Uterus (tissue), 4 donors: ENCODE measurements at places on chromosomes 2 and 18. TPM values are rescaled to one million over a fixed set of nuclear protein-coding genes. Genes with fewer than 3 reads are reported as not detected.

GRCh38 chr2:238786792-238787490 is 60.9 kb upstream of the TWIST2 start:
- DNase-seq: no peak
- no peaks in the 10 kb centered on the region for H3K27me3 ChIP-seq
- H3K4me3 ChIP-seq: no peak overlapping the region
- no peak overlapping the region for H3K27ac ChIP-seq

DNA sequence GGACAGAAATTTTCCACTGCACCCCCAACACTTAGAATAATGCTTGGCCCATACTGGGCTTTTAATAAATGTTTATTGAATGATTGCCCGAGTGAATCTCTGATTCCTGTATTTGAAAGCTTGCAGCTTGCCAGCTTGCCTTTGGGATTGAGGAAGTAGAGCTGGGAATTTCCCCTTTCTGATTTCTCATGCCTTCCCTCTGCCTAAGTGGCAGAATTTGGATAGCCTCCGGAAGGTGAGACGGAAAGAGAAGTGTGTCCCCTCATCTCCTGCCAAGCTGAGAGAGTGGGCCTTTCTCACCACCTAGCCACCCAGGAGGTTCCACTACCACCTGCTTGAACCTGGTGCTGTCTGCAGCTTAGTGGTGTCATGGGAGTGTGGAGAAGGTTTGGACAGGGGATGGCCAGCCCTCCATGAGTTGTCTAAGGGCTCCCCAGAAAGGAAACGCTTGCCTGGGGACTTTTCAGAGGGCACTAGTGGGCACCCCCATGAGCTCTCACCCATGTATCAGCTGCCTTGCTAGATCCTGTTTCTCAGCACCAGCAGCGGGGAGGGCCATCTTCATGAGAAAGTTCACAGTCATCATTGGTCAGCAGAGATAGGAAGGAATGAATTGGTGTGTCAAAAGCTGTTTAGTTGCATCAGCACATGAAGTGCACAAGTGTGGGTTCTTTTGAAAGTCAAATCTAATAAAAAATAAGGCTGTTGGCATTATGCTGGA is 8.6 kb upstream of the NCOA1 start:
- H3K36me3 ChIP-seq: no peaks in the 10 kb centered on the region
- no peak overlapping the region for H3K27ac ChIP-seq
- no peak overlapping the region for H3K4me3 ChIP-seq
- H3K4me1 ChIP-seq: no peaks in the 10 kb centered on the region
- DNase-seq: no peak
- H3K27me3 ChIP-seq: no peaks in the 10 kb centered on the region

Gene LIMS4
- not detected for total RNA-seq

Gene HOXD4
- 16.5 TPM for total RNA-seq

Gene NTSR2
- total RNA-seq: not detected

Gene ZDBF2
- total RNA-seq: 33.7 TPM

DNA sequence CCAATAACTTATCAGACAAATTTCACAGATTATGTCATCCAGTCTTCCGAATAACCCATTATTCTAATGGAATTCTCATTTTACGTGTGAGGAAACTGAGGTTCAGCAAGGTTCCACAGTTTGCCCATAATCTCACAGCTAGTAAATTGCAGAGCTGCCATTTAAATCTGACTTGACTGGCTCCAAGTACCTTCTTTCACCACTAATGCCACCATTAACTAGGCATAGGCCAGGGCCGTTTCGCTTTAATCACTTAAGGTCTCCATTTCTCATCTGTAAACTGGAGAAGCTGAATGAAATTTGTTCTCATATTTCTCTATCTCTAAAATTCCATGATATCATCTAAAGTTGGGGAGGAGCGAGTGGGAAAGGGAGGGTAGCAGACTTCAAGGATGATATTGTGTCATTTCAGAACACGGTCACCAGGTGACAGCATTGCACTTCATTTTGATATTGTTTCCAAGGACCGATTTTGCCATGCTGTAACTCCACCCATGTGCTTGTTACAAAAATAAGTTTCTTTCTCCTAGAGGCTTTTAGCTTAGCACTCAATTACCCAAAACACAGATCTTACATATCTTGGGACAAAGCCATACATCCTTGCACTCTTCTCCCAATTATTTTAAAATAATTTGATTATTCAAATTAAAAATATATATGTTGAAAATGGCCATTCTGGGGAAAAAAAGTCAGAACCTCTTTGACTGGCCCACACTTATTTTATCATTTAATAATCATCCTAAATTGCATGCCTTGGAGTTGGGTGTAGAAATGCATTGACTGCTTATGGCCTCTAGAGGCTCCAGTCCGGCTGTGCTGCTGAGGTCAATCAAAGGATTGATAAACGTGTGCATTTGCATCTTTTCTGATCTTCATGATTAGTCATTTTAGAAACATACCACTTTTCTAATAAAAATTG is 123.8 kb downstream of the AKAIN1 start:
- no peak for DNase-seq
- H3K27me3 ChIP-seq: no peaks in the 10 kb centered on the region
- no peaks in the 10 kb centered on the region for H3K4me1 ChIP-seq

Gene HOXD13
- total RNA-seq: 4.9 TPM

Gene CENPA
- total RNA-seq: not detected

Gene HOXD12
- not detected for total RNA-seq

- no peaks in the 10 kb centered on the region for H3K36me3 ChIP-seq
- DNase-seq: no peak
- H3K4me3 ChIP-seq: no peak overlapping the region
- no peak overlapping the region for H3K27ac ChIP-seq
- H3K27me3 ChIP-seq: no peaks in the 10 kb centered on the region
Measured at GRCh38 chr2:218224186-218224585, 7.2 kb downstream of the ARPC2 start.

- no peak for DNase-seq
- no peak overlapping the region for H3K27ac ChIP-seq
- no peak overlapping the region for H3K4me3 ChIP-seq
- H3K36me3 ChIP-seq: no peaks in the 10 kb centered on the region
- H3K27me3 ChIP-seq: no peaks in the 10 kb centered on the region
Measured at GRCh38 chr2:59389240-59389639, 1148.1 kb upstream of the FANCL start.

GRCh38 chr2:38591152-38591551 is 11.6 kb downstream of the HNRNPLL start:
- no peaks in the 10 kb centered on the region for H3K27me3 ChIP-seq
- no peaks in the 10 kb centered on the region for H3K36me3 ChIP-seq
- H3K4me3 ChIP-seq: no peak overlapping the region
- no peak overlapping the region for H3K27ac ChIP-seq
- peaks cover 5% of the 10 kb centered on the region for H3K4me1 ChIP-seq

Gene C2orf80
- total RNA-seq: not detected

DNA sequence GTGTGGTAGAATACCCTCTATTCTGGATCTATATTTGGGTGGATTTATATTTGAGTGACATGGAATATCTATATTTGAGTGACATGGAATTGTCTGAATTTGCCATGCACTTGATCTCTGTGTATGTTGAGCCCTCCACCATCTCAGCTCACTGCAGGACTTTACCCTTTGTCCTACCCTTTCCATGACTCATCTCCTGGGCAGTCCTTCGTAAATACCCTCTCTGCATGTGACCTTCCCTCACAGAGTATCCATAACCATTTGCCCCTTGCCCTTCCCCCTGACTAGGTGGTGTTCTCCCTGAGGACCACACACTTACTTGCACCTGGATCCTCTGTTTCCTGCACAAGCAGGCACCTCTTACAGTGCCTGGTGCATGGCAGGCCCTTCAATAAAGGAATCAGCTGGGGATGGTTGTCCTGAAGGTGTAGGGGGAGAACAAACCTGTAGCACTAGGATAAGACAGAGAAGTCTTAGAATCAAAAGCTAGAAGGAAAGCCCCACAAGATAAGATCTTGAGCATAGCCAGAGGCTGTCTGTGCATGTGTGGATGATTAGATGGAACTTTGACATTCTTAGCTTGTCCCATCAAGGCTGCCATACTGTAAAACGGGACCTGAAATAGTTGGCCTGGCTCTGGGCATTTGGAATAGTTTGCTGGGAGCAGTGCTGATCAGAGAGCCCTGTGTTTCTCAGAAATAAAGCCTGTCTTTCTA is 230.4 kb downstream of the FHOD3 start:
- H3K27me3 ChIP-seq: no peaks in the 10 kb centered on the region
- DNase-seq: no peak
- H3K27ac ChIP-seq: no peak overlapping the region
- H3K36me3 ChIP-seq: no peaks in the 10 kb centered on the region
- H3K4me3 ChIP-seq: no peak overlapping the region

Gene ODC1
- 55.6 TPM for total RNA-seq

- DNase-seq: no peak
- H3K27ac ChIP-seq: no peak overlapping the region
- H3K27me3 ChIP-seq: no peaks in the 10 kb centered on the region
- no peaks in the 10 kb centered on the region for H3K36me3 ChIP-seq
Measured at GRCh38 chr2:186551323-186552050, 38.4 kb upstream of the ITGAV start.

Gene PCGF1
- 10.9 TPM for total RNA-seq

GRCh38 chr2:17971531-17972125 is 93.2 kb downstream of the KCNS3 start:
- DNase-seq: no peak
- H3K27me3 ChIP-seq: no peaks in the 10 kb centered on the region
- H3K4me1 ChIP-seq: no peaks in the 10 kb centered on the region
- H3K4me3 ChIP-seq: no peak overlapping the region
- H3K36me3 ChIP-seq: no peaks in the 10 kb centered on the region

- H3K36me3 ChIP-seq: no peaks in the 10 kb centered on the region
- H3K27ac ChIP-seq: no peak overlapping the region
- H3K4me1 ChIP-seq: no peaks in the 10 kb centered on the region
Measured at GRCh38 chr2:132274000-132274399, 112.2 kb upstream of the ANKRD30BL start.

DNA sequence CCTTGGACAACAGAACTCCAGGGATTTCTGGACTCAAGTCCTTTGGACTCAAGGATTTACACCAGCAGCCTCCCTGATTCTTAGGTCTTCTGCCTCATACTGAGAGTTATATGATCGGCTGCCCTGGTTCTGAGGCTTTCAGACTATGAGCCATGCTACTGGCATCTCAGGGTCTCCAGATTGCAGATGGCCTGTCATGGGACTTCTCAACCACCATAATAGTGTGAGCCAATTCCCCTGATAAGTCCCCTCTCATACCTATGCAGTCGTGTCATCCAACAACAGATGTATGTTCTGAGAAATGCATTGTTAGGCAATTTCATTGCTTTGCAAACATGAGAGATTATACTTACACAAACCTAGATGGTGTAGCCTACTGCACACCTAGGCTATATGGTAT is 61.4 kb upstream of the MSTN start:
- no peak overlapping the region for H3K27ac ChIP-seq
- H3K4me1 ChIP-seq: no peaks in the 10 kb centered on the region
- DNase-seq: no peak
- no peaks in the 10 kb centered on the region for H3K36me3 ChIP-seq

DNA sequence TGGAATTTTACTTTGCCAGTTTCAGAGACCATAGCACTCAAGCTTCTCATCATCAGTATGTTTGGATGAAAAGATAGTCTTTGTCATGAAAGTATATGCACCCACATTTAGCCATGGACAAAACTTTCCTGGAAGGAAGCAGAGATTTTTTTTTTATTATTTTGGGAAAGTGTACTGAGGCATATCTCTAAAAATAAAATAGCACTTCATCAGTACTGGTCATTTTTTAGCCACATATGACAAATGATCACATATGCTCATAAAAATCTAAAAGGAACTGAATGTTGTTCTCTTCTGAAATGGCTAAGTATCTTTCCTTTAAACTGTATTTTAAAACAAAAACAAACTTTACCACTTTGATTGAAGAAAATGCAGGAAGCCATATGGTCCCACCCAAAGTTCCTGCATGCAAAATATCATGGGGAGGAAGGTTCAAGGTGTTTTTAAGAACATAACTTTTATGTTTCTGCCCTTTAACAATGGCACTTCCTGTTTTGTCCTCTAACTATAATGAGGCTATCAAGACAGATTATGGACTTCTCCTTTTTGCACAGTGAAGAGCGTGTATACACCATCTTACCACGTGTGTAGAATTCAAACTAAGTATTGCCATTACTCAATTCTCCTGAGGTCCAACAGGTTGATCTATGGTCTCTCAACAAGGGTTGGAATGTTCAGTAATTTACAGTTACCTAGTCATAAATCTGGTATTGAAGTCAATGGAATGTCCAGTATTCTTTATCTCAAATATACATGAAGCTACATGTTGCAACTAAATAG is 77.1 kb upstream of the SLC39A10 start:
- H3K4me1 ChIP-seq: no peaks in the 10 kb centered on the region
- no peaks in the 10 kb centered on the region for H3K36me3 ChIP-seq
- H3K27ac ChIP-seq: no peak overlapping the region
- DNase-seq: no peak

Gene TPO
- total RNA-seq: not detected

GRCh38 chr2:176636401-176636800 is 367.2 kb downstream of the MTX2 start:
- H3K27me3 ChIP-seq: no peaks in the 10 kb centered on the region
- no peak for DNase-seq
- no peaks in the 10 kb centered on the region for H3K36me3 ChIP-seq
- H3K4me3 ChIP-seq: no peak overlapping the region

- H3K36me3 ChIP-seq: no peaks in the 10 kb centered on the region
- DNase-seq: no peak
- no peaks in the 10 kb centered on the region for H3K27me3 ChIP-seq
- H3K4me3 ChIP-seq: no peak overlapping the region
- no peaks in the 10 kb centered on the region for H3K4me1 ChIP-seq
Measured at GRCh38 chr2:90069290-90069894, 1377.9 kb downstream of the RPIA start.

DNA sequence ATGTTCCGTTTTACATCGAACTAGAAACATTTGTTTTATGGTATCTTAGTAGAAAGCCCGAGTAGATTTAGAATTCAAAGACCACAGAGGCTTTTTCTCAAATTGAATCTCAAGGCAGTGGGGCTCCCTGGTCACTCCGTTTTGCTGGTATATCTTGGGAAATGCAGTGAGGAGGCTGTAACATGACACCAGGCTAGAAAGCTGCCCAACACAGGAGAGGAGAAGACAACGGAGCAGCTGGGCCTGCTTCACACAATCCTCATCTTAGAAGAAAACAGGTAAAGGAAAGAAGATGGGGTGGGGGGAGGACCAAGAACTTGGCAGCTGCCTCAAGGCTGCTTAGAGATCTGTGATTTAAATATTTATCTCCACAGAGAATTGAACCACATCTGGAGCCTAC is 38.3 kb upstream of the EPB41L3 start:
- no peaks in the 10 kb centered on the region for H3K36me3 ChIP-seq
- peak; percentile 19 for DNase-seq
- no peaks in the 10 kb centered on the region for H3K4me1 ChIP-seq

Gene SRD5A2
- total RNA-seq: not detected

Gene PNO1
- 14.8 TPM for total RNA-seq

DNA sequence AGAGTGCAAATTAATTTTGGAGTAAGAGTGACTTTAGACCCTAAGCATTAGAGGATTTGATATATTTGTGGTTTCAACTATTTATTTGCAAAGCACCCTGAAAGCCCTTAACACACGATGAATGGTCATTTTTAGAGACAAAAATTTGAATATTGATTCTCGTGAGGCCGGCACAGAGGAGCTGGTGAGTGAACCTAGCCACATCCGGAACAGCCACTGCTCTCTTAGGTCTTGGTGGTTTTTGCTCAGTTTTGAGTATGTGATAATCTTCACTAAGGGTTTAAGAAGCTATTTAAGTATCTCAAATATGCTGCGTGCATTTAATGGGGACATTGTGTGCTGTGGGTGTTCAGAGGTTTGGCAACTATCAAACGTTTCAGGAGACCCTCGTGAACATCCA is 204.8 kb downstream of the TSN start:
- H3K4me1 ChIP-seq: no peaks in the 10 kb centered on the region
- H3K4me3 ChIP-seq: no peak overlapping the region
- H3K27me3 ChIP-seq: no peaks in the 10 kb centered on the region
- no peaks in the 10 kb centered on the region for H3K36me3 ChIP-seq
- no peak for DNase-seq
- H3K27ac ChIP-seq: no peak overlapping the region
